ENCODE measurements at places on chromosomes 3 and 15.

- no peak for DNase-seq
These were observed 54.2 kb downstream of the PHLDB2 start for GRCh38 chr3:111913163-111913763.

DNA sequence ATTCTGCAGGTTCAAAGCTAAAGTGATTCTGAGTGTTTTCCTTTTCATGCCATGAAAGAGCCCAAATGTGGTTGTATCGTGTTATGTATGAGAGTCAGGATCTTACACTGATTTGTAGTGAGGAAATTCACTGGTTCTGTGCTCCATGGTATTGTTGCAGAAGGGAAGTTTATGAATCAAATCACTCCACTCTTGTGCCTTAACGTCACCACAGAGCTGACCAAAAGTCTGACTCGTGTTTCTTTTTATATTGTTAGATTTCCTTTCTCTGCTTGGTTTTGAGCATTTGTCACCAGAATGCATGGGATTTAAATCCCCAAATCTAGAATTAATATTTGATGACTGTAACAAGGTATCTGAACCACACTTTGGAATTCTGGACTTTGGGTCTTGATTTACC lies 29.1 kb upstream of the SLC30A4 start:
- no peak for DNase-seq

GRCh38 chr3:46615976-46616375 lies 3.7 kb downstream of the FAM240A start:
- DNase-seq, result no peak

DNA sequence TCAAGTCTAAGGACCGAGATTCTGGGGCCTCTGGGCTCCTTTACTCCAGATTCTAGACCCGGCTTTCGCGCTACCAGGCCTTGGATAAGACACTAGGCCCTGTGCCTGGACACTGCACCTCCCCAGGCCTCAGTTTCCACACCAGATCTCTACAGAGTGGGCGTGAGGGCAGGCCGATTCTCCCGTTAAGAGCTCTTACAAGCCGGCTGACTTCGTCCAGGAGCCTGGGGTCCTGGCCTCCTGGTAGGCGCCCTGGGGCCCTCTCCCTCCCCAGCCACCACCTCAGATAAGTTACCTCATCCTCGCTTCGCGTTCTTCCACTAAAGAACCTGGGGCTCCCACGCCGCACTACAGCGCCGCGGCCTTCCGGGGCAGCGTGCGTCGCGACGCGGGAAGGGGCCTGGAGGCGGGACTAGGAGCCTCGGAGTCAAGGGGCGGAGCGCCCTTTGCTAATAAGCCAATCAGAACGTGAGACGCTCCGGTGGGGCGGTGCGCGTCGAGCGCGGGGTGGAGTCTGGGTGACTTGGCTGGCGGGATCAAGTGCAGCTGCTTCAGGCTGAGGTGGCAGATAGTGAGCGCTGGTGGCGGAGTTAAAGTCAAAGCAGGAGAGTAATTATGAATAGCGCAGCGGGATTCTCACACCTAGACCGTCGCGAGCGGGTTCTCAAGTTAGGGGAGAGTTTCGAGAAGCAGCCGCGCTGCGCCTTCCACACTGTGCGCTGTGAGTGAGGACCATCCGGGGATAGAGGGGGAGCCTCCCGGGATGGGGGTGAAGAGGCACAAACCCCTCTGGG lies at the start of the genes EAF2 and IQCB1:
Gene EAF2, plus strand, starts transcription at position 539 of the 794 bp plus-strand sequence. Its CDS starts 77 bp downstream, at position 616.
Gene IQCB1, minus strand, starts transcription at position 390 of the 794 bp plus-strand sequence. CDS start 6,100 bp downstream, outside the sequence.
- DNase-seq, result peak; percentile 97

DNA sequence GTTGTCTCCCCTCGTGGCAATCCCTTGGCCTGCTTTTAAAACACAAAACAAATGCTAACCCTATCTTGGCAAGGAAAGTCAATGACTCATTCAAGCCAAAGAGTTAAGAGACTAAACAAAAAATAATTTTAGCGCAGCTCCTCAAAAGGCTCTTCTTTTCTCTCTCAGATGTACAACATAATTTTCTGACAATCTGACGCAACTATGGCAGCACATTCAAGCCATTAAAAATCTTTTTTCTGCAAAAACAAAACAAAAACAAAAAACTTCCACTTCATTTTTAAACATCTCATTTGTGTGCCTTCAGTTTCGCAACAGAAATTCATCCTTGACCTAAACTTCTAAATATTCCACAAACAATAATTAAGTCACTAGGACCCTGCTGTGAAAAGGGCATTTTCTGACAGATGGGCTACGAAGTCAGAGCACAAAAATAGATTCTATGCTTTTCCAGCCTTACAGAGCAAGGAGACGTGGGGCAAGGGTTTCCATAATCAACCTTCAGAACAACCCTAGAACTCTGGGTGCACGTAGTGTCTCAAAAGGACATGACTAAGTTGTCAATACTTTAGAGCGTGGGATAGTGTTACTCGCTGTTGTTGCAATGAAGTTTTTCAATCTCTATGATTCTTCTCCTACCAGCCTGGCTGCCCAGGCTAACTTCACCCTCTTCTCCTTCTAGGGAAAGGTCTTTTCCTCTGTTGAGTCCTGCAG lies 84.3 kb downstream of the MB21D2 start:
- DNase-seq, result peak; percentile 91

DNA sequence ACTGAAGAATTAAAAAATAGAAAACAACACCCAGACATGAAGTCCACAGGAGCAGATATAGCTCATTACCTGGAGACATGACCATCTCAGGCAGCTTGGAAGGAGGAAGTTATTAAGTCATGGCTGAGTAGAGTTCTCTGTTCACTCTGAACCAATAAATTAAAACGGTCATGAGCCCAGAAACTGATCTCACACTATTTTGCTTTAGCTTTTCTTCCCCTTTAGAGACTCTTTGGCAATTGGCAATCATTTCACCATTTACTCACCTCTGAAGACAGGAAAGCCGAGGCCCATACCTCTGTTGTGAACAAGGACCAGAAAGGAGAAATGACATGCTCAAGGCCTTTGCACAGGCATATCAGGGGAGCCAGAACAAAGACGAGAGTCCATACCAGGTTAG lies 26.6 kb downstream of the CLDN18 start:
- no peak for DNase-seq

DNA sequence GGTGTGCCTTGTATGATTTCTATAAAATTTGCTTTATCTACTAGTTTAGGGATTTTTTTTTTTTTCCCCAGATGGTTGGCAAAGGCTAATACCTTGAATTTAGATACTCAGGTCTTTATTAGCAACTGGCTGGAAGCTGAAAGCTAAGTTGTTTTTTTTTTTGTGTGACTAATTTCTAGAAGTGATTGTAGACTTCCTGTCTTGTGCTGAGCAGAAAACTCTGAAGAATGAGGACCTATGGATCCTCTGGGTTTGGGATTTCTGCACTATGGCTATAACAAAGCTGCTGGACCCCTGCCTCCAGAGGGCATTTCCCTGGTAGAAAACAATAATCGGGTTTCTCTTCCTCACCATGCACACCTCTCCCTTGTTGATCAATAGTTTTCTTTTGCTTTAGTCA lies 10.0 kb downstream of the ARIH2 start:
- peak; percentile 25 for DNase-seq

DNA sequence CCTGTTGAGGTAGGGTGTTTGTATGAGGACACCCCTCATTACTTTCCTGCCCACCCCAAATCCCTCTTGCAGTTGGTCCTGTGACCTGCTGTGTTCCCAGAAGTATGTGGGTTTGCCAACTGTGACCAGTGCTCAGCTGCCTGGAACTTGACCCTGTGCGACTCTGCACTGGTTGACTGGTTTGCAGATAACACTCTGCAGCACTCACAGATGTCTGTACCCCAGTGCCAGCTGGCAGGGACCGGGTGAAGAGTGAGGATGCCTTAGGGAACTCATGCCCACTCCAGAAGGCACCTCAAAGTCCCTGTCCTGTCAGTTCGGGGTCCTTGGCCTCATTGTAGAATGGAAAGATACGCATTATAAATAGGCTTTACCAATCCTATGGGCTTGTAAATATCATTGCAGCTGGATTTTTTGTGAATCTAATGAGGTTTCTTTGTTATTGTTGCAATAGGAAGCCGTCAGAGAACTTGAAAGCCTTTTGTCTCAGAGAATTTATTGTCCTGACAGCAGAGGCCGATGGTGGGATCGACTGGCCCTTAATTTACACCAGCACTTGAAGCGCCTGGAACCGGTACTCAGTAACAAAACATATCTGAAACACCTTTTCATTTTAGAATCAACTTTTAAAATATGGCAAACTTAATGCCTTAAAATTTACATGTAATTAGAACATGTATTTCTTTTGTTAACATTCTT lies 18.2 kb downstream of the FAN1 start:
- DNase-seq, result peak; percentile 35

GRCh38 chr3:5009506-5010109 lies 30.4 kb downstream of the BHLHE40 start:
- DNase-seq, result peak; percentile 26

GRCh38 chr15:83380059-83380458 lies 67.1 kb upstream of the SH3GL3 start:
- DNase-seq, result no peak

DNA sequence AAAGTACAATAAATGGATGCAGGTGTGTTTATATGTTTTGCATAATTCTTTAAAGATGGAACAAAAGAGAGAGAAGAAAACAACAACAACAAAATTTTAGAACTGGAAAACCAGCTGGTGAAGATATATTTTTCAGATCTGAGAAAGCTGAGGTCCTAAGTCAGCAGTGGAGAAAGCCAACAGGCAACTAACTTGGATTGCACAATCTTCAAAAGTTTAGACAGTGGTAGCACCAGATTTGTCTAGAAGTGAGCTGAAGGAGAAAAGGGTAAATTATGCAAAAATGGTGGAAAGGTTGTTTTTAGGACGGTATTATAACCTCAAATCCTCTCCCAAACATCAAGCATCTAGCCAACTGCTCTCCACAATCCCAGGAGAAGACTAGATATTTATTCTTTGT lies 17.0 kb downstream of the FGF12 start:
- DNase-seq, result no peak

DNA sequence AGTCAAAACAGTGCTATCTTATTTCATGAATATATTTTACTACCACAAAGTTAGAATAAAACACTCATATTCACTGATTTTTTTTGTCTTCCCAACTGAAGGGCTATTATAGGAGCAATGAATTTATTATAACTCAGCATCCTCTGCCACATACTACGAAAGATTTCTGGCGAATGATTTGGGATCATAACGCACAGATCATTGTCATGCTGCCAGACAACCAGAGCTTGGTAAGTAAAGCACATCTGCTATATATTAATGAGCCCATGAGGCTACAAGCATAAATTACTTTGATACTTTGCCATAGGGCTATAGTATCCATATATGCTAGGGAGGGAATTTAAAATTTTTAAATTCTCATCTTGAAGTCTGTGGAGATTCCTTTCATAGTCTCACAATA lies 95.9 kb downstream of the FEZF2 start:
- no peak for DNase-seq

- DNase-seq, result no peak
These were observed 58.6 kb upstream of the MNS1 start for GRCh38 chr15:56523521-56523920.

- peak; percentile 87 for DNase-seq
These were observed 6.7 kb downstream of the TNFSF10 start for GRCh38 chr3:172516318-172517214.

- DNase-seq, result no peak
These were observed 45.0 kb upstream of the FOXP1 start for GRCh38 chr3:71628522-71628921.

- no peak for DNase-seq
These were observed 18.0 kb upstream of the DIS3L start for GRCh38 chr15:66275352-66275751.
